Renal pelvis (tissue), 12 donors: ENCODE measurements at places on chromosomes 2 and 18. TPM values are rescaled to one million over a fixed set of nuclear protein-coding genes. Genes with fewer than 3 reads are reported as not detected.

GRCh38 chr2:157413326-157414035, 30.4 kb downstream of the CYTIP start:
- no peak for DNase-seq

CYP27C1 gene
- polyA plus RNA-seq: 11.5 TPM

DNA sequence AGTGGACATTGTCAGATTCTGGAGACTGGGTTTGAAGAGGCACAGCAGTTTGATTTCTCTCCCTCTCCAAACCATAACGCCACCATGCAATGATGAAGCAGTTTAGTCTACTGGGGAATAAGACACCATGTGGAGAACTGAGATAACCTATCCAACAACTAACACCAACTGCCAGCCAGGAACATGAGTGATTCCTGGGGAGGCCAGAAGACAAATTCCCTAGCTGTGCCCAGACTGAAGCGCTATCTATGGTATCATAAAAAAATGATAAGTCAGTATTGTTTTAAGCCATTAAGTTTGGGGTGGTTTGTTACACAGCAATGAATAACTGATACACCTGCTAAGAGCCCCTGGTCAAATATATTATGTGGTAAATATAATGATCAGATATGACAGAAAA, 129.3 kb downstream of the EXOC6B start:
- DNase-seq: no peak

- DNase-seq: no peak
Measured at GRCh38 chr2:176039375-176039774, 37.3 kb upstream of the LNPK start.

NPPC gene
- polyA plus RNA-seq: 0.22 TPM

CHRND gene
- polyA plus RNA-seq: 0.47 TPM

DNA sequence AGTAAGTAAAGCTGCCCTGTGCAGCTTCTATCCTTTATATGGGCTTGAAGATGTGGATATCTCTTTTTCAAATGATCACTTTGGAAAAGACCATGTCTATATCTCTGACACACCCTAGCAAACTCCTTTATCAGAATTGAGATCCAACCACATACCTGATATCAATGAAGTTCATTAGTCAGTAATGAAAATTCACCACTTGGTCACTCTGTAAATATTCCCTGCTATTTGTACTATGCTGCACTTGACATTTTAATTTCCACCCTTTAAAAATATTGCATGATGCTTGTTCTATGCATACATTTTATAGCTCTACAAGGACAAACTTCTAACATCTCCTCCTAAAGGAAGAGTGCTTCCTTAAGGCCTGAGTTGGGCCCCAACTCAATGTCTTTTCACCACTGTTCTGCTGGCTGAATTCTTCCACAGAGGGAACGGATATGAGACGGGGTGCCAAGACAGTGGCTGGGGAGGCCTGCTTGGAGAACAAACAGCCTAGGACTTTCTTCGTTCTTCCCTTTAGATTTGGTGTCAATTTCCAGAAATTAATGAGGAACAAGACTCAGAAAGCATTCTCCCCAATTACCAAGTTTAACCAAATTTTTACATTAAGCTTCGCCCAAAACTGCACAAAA, at the start of gene GKN2:
TSS of gene GKN2 (minus strand) at position 7 of the 635 bp plus-strand sequence. CDS start 32 bp downstream, outside the sequence.
- no peak for DNase-seq

GRCh38 chr2:110768591-110768990, 36.2 kb downstream of the ACOXL start:
- DNase-seq: no peak

TUBB8B gene
- 1.7 TPM for polyA plus RNA-seq

GRCh38 chr2:131093696-131094462, 619 bp upstream of the FAM168B start:
- no peak for DNase-seq

- no peak for DNase-seq
Measured at GRCh38 chr2:1748176-1748740, 3.9 kb upstream of the PXDN start.

CYP26B1 gene
- polyA plus RNA-seq: 16.9 TPM

GRCh38 chr2:233546101-233546500, 20.5 kb downstream of the USP40 start:
- DNase-seq: no peak

DNA sequence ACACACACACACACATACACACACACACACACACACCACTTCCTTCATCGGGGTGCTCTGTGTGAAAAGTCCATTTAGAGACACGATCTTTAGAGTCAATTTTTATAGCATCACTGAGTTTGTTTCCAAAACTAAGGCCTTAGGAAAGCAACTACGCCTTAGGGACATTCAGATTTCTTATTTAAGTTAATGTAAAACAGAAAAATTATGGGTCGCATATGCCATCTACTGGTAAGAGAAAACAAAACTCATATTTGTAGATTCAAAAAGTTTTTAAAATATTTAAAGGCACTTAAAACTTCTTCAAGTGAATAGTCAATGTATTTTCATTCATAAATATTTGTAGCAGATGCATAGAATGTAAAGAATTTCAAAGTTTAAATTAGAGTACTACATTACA, 166.2 kb downstream of the ATAD2B start:
- DNase-seq: peak; percentile 52

GREB1L gene
- polyA plus RNA-seq: 1.7 TPM

DNA sequence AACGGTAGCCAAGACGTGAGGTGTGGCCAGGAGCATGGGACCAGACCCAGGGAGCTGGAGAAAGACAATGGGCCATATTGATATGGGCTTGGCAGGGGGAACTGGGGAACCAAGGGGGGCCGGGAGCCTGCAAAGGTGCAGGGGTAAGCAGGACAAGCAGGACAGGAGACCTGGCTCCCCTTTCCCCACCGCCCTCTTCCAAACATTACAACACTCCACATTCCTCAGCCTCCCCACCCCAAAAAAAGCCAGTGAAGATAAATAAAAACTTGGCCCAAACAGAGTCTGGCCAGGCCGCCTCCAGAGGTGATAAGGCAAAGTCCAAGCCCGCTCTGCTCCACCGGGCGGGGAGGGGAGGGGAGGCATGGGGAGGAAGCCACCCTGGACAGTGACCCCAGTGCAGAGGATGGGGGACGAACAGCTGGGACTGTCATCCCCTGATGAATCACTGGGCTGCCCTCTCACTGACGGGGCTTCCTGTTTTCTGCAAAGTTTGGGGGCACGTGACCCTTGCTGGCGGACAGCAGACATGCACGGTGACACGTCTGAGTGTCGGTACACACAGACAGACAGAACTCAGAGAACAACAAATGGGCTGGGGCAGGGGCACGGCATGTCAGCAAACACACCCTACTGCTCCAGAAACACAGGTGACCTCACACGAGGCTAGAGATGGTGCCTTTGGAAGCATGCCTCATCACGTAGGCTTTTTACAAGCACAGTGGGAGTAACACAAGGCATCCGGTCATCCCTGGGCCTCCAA, 100.2 kb downstream of the TNS1 start:
- peak; percentile 70 for DNase-seq

- DNase-seq: no peak
Measured at GRCh38 chr18:29307982-29308381, 1131.1 kb upstream of the CDH2 start.

AFF3 gene
- polyA plus RNA-seq: 25.5 TPM

DNA sequence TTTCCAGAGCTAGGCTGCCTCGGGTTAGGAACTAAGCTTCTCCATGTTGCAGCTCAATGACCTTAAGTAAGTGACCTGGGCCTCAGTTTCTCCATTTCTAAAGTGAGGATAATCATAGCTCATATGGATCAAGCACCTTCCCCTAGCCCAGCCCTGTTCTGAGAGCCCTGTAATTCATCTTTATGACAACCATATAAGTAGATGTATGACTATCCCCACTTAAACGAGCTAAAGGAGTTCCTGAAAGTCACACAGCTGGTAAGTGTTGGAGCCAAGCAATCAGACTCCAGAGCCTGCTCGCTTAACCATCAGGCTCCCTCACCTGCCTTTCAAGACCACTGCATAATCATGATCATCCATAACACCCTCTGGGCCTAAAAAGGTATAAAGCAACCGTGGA, 135.4 kb downstream of the SP3 start:
- no peak for DNase-seq

GRCh38 chr2:1561811-1562421, 148.7 kb downstream of the TPO start:
- no peak for DNase-seq

KRTCAP3 gene
- polyA plus RNA-seq: 10.6 TPM

TXNL1 gene
- polyA plus RNA-seq: 95.9 TPM

- DNase-seq: no peak
Measured at GRCh38 chr2:16882706-16883105, 217.1 kb upstream of the CYRIA start.

GRCh38 chr2:46142546-46143428, 154.4 kb upstream of the EPAS1 start:
- DNase-seq: no peak

DNA sequence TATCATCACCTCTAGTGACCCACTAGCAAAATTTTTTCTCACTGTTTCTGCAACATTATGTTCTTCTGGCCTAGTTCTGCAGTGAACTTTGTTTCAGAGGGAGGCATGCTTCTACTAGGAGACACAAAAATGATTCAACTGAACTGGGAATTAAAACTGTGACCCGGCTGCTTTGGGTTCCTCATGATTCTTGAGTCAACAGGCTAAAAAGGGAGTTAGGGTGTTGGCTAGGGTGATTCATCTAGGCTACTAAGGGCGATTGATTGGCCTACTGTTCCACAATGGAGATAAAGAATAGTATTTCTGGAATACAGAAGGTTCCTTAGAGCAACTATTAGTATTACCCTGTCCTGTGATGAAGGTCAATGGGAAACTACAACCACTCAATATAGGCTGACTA, 179.5 kb downstream of the PPP1R1C start:
- DNase-seq: no peak

DNA sequence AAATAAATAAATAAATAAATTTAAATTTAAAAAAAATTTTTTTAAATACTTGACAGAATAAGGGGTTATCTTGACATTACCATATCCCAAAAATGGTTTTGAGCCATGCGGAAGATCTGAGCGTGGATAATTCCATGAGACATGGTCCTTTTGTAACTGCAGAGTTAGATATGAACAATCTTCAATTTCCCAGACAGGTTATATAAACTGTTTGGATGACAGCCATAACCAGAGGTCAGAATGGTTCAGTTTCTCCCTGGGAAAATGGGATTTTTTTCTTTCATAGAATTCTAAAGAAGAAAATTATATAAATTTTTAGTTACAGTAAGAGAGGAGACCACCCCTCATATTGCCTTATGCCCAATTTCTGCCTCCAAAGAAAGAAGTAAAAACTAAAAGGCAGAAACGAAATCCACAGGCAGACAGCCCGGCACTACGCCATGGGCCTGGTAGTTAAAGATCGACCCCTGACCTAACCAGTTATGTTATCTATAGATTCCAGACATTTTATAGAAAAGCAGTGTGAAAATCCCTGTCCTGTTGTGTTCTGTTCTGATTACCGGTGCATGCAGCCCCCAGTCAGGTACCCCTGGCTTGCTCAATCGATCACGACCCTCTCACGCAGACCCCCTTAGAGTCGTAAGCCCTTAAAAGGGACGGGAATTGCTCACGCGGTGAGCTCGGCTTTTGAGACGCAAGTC, 3.0 kb downstream of the GALM start:
- DNase-seq: no peak

- DNase-seq: no peak
Measured at GRCh38 chr2:79138385-79138784, 18.1 kb downstream of the REG1A start.

DNA sequence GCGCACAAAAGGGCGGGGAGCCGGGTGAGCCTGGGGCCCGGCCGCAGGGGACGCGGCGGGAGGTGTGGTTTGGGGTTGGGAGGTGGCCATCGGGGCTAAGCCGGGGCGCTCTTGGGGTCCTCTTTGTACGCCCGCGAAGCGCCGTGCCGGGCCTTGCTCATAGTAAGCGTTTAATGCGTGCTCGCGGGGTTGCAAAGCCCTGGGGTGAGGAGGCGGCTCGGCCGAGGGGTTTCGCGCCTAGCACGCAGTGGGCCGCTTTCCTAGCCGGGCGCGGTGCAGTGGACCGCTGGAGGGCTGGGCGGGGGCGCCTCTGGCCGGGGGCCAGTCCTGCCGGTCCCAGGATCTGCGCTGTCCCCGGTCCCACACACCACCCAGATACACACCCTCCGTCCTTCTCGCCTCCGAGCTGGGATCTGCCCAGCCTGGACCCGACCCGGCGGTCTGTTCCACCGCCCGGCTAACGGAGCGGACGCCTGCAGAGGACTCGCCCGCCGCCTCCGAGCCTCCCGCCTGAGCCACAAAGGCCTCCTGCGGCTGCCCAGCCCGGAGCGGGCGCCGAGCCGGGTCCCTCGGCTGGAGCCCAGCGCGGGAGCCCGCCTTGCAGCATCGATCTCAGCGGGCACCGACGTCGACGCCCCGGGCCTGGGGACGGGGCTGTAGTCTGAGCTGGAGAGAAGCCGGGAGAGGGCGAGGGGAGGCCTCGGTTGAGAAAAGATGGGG, 564 bp downstream of the DPYSL5 start:
- peak; percentile 17 for DNase-seq

PMAIP1 gene
- polyA plus RNA-seq: 3.5 TPM

C1GALT1C1L gene
- 2.8 TPM for polyA plus RNA-seq

DNA sequence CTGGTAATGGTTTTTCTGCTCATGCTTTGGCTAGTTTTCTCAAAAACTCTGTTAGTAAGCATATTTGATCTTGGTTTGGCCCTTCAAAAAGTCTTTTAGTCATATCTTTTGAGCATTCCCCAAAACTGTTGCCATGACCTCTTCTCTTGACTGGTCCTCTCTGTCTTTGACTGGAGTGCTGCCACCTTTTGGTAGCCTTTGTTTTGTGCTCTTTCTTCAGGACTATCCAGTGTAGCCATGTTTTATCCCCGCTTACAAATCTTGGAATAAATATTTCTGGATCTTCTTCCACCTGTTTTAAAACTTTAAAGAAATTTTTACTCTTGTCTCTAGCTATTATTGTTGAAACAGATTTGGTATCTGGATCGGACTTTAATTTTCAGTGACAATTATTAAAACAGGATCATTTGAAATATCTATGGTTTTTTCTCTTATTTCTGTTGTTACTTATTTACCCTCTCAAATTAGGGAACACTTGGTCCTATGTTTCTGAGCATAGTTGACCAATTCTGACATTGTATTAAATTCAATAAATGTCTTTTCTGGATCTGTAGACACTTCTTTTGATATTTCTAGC, 965 bp upstream of the ELOA2 start:
- DNase-seq: peak; percentile 5

TSPYL6 gene
- 0.17 TPM for polyA plus RNA-seq

ANKRD29 gene
- polyA plus RNA-seq: 1.1 TPM

DNA sequence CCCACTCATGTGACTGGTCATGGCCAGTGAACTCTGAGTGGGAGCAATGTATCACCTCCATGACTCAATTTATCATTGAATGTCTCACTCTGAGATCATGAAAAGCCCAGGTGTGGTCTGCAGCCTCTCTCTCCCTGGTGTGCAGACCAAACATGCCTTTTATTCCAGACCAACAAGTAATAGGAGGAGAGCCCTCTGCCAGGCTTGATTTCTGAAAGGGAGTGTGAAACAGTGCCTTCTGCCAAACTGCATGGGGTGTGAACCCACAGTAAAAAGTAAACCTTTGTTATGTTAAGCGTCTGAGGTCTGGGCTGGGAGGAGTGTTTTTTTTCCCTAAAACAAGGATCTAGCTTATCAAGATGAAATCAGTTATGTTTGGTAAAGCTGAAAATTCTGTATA, 601.2 kb downstream of the ADCYAP1 start:
- no peak for DNase-seq
